ENCODE measurements at places on chromosomes 6 and 20.

DNA sequence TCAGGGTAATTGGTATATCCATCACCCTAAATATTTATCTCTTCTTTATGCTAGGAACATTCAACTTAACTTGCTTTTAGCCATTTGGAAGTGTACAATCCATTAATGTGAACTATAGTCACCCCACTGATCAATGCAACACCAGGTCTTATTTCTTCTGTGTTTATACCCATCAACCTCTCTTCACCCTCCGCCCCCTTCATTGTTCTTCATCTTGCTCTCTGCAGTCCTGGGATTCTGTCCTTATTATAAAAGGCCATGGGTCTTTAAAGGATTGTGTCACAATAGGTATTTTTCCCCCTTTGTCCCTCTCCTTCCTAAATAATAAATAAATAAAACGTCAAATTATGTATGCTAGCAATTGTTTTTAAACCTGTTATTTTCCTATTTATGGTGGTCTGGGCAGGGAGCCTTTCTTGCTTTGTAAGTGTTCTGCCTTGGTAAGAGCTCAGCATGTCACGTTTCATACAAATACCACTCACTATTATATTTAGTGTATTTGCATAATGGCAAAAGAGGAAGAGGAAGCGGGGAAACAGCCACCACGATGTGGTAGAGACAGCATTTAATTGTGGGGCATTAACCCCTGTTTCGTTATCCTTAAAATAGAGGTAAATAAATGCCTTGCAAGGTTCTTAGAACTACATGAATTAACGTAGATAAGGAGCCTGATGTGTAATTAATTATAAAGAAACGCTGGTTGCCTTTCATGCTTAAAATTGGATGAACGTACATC, 1.9 kb downstream of the ABRACL start:
- no peak for DNase-seq

GRCh38 chr6:170485159-170485558, 67.9 kb downstream of the PSMB1 start:
- no peak for DNase-seq

DNA sequence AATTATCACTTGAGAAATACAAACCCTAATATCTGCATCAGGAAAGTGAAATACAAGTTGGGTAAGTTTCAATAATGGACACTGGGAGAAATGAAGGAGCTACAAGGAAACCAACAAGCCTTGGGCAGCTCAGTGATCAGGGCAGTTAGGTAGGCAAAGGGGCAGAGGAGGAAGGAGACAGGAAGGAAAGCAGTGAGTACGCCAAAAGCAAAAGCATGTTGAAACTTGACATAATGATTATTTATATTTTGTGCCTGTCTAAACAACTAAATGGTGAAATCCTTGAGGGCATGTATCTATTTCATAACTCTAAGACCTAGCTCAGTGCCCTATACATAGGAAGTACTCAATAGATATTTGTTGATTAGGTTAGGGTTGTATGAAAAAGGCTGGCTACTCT, 23.3 kb downstream of the PXT1 start:
- DNase-seq = no peak

- DNase-seq = no peak
Measured at GRCh38 chr6:127058936-127059335, 59.5 kb upstream of the RSPO3 start.

DNA sequence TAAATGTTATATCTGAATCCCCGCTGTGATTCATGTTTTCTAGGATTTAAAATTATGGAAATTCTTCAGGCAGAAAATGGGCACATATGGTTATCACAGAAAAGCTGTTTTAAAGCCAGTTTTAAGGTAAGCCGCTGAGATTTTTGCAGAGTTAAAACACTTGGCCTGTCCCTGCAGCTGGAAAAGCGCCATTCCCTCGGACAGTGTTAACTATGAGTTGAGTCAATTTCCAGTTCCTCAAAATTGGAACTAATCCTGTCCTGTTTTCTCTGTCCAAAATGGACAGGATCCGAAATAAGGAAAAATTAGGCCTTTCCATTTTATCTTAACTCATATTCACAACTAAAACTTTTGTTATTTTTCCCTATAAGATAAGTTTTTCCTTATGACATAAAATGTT, 225.2 kb downstream of the SAMD5 start:
- DNase-seq = no peak

GRCh38 chr6:108616544-108616943, 55.8 kb downstream of the FOXO3 start:
- no peak for DNase-seq

DNA sequence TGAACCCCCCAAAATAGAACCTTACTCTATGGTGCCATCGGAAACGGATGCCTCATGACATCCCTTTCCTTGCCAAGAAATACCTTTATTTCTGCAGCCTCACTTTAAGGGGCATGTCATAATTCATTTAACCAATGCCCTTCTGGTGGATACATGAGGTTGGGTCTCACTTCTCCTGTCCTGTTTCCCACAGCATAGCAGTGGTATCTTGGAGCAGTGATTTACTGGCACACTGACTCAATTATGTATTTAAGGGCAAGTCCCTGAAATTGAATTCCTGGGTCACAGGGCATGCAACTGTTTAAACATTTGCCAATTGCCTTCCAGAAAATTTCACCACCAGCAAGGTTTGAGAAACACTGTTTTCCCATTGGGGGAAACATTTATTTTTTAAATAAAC, 639 bp upstream of the LBP start:
- DNase-seq = no peak

DNA sequence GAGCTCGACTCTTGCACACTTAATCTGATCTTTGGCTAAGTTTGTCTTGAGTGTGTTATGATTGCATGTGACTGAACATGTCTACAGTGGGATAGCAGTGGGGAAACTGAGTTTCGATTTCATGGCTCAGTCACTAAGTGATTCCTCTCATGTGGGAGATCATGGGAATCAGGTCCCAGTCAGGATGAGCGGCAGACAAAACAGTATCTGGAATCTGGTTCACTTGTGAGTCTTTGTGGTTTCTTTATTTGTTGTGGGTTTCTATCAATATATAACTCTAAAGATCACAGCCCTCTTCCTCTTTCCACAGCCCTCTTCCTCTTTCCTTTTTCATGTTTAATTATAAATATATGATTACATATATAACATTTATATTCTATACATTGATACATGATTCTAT, 4.0 kb downstream of the RPP21 start:
- no peak for DNase-seq

DNA sequence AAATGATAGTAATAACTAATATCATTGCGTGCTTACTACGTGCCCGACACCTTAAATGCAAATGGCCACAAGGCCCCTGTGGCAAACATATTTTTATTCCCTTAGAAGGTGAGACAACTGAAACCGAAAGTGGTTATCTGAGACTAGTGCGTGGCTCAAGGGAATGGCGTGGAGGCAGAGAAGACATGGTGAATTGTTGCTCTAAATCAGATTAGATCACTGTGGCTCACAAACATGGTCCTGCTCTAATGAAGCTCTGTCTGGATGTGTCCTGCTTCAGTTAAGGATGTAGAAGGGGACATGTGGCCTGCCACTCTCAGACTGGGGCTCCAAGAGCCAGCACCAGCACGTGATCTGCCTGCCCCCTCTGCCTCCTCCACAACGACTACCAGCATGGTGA, 124.2 kb upstream of the GMDS start:
- DNase-seq = no peak

DNA sequence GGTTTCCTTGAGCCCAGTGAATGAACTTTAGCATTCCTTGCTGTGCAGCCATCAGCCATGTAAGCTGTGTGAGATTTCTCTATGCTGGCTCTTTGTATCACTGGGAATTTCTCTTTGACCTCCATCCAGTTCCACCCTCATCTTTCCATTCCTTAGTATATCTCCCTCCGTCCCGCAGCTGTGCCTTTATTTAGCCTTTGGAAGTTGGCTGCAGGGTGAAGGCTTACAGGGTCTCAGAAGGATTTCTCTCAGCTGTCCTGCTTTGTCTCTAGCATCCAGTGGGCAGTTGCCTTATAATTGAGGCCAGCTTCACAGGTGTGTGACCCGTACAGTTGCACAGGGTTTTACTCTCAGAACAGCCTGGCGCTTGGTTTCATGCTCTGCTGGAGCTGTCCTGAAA, 144.3 kb downstream of the PXDC1 start:
- DNase-seq = no peak

DNA sequence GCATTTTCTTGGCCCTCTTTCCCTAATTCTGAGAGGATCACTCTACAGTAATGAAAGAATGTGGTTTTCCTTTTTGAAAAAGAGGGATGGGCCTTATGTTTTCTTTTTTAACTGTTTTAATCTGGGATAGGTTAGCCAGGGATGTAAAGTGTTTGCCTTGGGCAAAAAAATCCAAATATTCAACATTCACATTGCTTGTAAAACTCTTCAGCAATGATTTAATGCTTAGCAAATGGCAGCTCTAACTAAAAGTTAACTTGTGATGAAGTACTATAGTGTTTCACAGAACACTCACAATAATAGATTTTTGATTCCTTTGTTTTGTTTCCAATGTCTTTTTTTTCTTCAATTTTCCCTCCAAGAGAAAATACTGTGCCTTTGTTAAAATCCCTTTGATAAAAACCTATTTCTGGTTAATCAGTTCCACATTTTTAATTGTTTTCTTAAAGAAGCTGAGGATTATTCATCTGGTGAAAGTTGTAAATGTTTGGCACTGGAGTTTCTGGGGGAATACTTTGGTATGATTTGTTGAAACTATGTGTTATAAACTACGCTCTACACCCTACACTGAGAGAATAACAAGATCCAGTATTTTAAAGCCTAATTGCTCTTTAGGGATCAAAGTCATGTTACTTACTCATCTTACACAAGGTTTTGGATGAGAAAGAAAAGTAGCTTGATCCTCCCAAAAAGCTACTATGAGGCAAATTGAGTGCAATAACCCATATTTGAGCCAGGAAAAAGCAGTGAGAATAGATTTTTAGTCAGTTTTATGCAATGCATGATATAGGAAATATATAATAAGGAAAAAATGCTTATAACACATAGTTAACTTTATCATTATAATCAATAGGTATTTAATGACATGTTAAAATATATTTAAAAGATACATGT, 335.8 kb downstream of the EPHA7 start:
- DNase-seq = no peak

- DNase-seq = no peak
Measured at GRCh38 chr6:167730441-167730840, 96.3 kb upstream of the AFDN start.

DNA sequence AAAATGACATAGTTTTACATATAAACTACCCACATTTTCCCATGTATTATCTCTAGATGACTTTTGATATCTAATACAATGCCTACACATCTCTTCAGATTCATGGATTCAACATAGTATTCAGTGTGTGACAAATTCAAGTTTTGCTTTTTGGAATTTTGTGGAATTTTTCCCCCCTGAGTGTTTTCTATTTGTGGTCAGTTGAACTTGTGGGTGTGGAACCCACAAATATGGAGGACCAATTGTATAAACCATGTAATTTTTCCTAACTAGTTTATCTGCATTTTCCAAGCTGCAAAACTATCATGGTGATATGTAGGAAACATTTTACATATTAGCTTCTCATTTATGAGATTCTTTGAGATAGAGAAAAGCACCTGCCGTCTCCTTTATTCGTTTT, 374.3 kb upstream of the SOX4 start:
- no peak for DNase-seq

GRCh38 chr6:168045706-168046620, 33.0 kb downstream of the FRMD1 start:
- no peak for DNase-seq

DNA sequence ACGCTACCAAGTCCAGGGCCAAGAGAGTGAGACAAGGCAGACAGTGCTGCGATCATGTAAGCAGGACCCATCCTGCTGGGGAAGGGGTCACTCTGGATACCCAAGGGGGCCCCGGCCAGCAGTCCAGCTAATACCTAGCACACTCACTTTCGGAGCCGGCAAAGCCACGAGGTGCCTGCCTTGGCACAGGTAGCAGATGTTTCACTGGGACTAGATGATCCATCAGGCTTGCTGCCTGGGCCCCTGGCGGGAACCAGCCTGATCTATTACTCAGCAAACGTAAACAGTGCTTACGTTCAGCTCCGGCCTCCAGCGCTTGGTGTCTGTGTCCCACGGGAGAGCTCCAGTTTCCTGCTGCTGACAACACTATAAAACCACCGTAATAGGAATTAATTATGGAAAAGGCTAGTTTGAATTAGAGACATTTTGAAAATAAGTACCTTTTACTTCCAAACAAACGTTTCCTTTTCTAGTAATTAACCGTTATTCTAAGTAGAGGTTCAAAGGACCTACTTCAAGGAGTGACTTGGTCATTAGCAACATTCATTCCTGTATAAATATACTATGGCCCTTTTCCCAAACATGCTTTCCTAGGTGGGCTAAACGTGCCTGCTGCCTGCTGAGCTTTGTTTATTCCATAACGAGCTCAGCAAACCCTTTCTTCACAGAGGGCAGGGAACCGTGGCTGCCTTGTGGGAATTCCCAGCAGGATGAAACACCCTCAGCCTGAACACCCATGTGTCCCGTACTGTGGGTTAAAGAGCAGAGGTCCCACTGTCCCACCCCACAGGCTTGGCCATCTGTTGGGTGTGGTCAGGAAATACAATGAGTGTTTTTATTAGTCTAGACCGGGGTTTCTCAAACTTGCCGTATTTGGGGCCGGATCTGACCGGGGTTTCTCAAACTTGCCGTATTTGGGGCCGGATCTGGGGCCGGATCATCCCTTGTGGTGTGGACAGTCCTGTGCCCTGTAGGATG, 18.4 kb downstream of the SLC22A23 start:
- DNase-seq = no peak

DNA sequence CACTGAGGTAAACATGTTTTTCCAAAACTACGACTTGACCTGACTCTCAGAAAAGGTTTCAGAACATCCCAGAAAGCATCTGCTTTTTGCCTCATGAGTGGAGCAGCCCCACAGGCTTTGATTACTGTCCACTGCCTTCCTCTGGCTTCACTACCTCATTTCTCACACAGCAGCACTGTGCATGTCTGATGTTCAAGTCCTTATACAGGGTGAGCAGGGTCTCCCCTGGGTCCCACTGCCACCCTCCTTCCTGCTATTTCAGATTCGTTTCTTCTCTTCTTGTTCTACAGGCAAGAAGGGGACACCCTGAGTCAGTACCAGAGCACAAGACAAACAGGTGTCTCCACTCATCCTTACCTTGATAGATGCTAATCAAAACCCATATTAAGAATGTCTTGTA, 64.7 kb upstream of the NFATC2 start:
- no peak for DNase-seq

- no peak for DNase-seq
Measured at GRCh38 chr6:152771061-152771687, 20.6 kb downstream of the VIP start.

DNA sequence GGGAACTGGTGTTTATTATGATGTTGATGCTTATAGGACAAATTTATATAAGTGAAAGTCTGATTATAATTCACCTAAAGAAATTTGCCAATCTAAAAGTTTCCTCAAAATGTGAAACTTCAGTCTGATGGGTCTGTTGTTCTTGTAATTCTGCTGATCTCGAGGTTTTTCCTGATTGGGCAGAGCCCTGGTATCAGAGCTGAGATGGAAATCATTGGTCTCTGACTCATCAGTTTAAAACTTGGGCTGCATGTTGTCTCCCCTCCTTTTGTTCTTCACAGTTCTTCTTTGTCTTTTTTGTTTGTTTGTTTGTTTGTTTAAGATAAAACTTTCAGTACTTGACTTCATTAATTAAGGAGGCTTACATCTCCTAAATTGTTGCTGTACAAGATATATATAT, 5.9 kb downstream of the SMAP1 start:
- DNase-seq = no peak

- DNase-seq = no peak
Measured at GRCh38 chr6:26214803-26215584, 127.8 kb downstream of the HFE start.

GRCh38 chr6:30939473-30939872, 1.3 kb upstream of the MUCL3 start:
- DNase-seq = no peak
